ENCODE measurements at places on chromosomes 16 and 17.
A peak's percentile ranks its signal among the peaks of the same experiment; 100 is the strongest.

GRCh38 chr16:68479271-68479670, 31.0 kb upstream of the SMPD3 start:
- DNase-seq: no peak

DNA sequence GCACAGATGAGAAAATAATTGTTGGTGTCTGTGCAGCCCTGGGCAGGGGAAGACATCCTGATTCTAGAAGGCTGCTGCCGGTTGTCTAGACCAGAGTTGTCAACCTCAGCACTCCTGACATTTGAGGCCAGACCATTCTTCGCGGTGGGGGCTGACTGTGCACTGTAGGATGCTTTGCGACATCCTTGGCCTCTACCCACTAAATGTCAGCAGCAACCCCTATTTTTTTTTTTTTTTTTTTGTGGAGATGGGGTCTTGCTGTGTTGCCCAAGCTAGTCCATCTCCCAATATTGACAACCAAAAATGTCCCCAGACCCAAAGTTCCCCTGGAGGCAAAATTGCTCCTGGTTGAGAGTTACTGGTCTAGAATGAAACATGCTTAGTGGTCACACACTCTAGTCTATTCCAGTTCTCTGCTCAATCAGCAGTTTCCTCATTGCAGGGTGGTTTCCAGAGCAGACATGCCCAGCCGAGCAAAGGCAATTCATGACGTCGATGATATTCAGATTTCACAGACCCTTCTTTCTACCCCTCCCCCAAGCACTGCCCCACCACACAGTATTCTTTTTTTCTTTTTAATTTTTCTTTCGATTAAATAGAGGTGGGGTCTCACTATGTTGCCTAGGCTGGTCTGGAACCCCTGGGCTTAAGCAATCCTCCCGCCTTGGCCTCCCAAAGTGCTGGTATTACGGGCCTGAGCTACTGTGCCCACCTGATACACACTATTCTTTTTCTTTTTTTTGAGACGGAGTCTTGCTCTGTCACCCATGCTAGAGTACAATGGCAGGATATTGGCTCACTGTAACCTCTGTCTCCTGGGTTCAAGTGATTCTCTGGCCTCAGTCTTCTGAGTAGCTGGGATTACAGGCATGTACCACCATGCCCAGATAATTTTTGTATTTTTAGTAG, 9.0 kb downstream of the C17orf99 start:
- peak; percentile 75 for DNase-seq

- peak; percentile 89 for DNase-seq
These were observed 977 bp upstream of the ZNF778 start for GRCh38 chr16:89216315-89217137.

GRCh38 chr17:19533718-19534561, at the start of gene SLC47A1:
SLC47A1 (plus strand) TSS chr17:19533854; CDS start chr17:19533940, 86 bp downstream.
- no peak for DNase-seq

- no peak for DNase-seq
These were observed 26.7 kb downstream of the KDM8 start for GRCh38 chr16:27229891-27230470.

DNA sequence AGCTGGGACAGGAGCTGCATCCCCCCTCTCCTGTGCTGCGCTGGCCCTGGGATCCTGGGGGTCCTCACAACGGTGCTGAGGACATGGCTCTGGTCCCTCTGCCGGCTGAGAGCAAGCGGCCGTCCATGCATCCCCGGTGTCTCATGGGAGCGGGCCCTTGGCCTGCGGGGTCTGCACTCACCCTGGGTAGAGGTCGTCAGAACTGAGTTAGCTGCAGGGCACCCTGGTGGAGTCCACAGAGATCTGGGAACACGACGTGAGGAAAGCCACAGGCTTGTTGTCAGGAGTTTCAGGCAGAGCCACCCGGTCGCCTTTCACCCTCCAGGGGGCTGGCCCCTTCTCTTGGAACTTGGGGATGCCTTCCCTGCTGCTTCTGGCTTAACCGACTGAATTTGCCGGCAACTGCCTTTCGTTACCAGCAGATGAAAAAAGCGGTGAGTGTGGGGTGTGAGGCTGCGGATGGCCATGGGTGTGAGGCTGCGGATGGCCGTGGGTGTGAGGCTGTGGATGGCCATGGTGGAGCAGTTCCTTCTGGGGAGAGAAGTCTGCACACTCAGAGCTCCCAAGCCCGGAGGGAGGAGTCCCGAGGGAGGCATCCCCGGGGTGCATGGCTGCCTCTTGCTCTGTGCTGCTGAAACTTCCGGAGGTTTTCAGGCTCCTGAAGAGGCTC, 81.7 kb downstream of the LMF1 start:
- no peak for DNase-seq

DNA sequence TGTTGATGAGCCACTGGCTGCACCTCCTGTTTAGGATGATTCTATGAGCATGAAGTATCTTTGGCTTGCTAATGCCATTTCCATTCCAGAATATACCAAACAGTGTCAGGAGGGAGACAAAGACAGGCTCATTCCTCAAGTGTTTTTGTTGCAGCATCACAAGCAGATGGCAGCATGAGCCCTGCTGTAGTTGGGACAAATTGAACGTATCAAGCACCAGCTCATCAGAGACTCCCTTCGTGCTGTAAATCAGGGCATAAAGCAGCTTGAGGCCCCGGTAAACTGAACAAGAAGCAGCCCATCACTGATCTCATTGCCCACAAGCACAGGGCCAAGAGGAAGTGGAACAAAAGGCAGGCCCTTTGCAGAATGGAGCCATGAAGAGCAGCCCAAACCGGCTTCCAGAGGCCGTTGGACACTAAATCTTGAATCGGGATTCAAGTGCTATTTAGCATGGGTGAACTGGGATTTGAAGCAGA, 45.9 kb upstream of the HS3ST3A1 start:
- DNase-seq: no peak

- no peak for DNase-seq
These were observed 26.2 kb downstream of the BAIAP2 start for GRCh38 chr17:81061027-81061735.

GRCh38 chr16:46857368-46857945, 26.5 kb upstream of the C16orf87 start:
- peak; percentile 18 for DNase-seq

- DNase-seq: no peak
These were observed 89.1 kb upstream of the NOL11 start for GRCh38 chr17:67628580-67629013.

DNA sequence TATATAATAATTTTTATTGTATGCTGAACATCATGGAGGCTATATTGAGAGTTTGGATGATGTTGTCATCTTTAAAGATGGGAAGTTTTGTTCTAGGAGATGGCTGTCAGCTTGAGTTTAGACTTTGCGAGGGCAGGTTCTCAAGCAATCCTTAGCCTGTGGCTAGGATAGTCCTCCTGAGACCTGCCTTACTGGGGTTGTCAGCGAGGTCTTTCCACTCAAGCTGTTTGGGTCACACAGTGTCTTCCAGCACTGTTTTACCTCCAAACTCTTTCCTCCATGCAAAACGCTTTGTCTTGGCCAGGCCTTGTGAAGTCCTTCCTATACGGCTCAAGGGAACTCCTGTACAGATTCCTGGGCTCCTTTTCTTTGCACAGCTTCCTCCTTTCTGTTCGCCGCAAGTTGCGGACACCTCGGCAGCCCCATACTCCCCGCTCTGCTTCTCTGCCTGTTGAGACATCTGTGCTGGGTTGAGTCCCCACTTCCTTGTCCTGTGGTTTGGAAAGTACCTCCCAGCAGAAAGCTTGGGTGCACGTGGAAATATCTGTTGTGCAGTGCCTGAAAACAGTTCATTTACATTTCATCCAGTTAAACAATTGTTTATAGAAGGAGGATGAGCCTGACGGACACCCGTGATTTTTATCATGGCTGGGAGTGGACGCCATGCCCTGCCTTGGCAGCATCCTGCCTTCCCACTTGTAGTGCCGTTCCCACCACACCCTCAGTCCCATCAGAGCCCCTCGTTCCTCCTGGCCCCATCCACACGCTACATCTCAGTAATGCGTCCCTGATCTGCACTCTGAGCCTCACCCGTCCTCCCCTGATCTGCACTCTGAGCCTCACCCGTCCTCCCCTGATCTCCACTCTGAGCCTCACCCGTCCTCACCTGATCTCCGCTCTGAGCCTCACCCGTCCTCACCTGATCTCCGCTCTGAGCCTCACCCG, 55.0 kb upstream of the CBFA2T3 start:
- no peak for DNase-seq

- peak; percentile 78 for DNase-seq
These were observed 13.5 kb upstream of the TBX21 start for GRCh38 chr17:47719411-47720152.

DNA sequence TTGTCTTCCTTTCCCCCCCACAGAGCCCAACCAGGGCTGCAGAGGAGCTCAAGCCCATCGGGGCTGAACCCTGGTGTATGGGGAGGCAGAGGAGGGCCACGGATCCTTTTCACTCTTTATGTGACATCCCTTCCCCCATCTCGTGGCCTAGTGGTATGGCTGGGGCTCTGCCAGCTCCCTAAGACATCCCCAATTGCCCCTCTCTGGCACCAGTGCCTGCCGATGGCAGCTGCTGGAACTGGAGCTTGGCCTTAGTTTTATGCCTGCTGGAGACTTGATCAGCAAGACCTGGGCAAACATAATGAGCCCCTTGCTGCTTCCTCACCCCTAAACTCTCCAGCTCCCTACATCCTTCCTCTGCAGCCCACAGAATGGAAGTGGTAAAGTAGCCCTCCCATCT, 8.0 kb upstream of the TOP2A start:
- DNase-seq: no peak

DNA sequence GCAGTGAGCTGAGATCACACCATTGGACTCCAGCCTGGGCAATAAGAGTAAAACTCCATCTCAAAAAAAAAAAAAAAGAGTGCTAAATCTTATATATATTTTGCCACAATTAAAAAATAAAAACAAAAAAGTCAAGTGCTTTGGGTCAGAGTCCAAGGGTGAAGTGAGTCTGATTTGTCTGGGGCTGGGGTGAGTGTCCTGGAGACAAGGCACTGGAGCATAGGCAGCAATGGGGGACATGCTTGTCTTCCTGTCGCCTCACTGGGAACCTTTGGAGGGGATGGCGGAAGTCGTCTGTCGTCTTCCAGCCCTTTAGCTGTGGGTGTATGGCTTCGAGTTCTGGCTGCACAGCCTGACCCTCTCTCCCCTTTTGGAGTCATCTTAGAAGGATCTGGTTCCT, 167.1 kb downstream of the NTN1 start:
- DNase-seq: no peak

DNA sequence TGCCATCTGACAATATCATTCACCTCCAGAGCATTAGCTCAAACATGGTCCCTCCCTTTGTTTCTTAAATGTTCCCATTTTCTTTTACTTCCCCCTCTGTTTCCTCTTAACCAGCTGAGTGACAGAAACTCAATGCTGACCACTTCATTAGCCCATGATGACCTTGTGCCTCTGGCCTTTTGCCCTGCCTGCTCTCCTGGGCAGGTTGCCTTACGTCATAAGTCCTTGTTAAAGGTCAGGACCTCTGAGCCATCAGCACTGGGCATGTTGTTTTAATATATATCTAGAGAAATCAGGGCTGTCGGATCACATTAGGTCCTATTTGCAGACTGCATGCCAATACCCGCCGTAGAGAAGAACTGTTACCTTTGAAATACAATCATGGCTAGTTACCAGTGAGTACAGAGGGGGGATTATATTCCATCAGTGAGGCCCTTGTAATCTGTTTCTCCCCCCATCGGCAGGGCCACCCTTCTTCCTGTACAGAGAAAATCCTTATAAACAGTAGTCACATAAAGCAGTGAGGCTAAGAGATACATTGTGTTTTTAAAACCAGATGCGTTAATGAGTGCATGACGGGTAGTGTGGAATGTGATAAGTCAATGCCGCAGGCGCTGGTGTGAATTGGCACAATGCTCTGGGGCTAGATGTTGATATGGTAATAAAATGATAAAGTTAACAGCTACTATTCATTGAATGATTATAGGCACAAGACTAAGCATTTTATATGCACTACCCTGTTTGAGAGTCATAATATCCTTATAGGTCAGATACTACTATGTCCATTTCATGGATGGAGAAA, 94.3 kb upstream of the ZFHX3 start:
- no peak for DNase-seq

GRCh38 chr17:65455972-65456343, 105.5 kb downstream of the AXIN2 start:
- DNase-seq: no peak

- no peak for DNase-seq
These were observed 284.8 kb upstream of the CCL2 start for GRCh38 chr17:33970279-33970678.

DNA sequence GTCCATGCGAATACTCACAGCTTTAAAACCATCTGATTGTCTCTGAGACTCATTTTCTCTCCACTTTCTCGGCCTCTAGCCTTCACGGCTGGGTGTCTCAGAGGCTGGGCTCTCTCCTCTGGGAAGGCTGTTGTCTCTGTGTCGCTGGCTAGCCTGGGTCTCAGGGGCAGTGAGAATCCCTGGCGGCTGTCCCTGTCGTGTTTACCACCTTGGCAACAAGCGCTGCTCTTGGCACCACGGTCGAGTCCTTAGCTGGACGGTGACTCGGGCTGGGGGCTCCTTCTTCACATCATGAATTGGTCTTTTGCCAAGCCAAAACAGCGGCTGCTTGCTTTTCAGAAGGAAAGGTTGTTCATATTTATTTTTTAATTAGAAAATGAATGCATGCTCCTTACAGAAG, 81.1 kb downstream of the MSI2 start:
- no peak for DNase-seq

GRCh38 chr17:62675260-62675659, 47.8 kb downstream of the MRC2 start:
- no peak for DNase-seq

DNA sequence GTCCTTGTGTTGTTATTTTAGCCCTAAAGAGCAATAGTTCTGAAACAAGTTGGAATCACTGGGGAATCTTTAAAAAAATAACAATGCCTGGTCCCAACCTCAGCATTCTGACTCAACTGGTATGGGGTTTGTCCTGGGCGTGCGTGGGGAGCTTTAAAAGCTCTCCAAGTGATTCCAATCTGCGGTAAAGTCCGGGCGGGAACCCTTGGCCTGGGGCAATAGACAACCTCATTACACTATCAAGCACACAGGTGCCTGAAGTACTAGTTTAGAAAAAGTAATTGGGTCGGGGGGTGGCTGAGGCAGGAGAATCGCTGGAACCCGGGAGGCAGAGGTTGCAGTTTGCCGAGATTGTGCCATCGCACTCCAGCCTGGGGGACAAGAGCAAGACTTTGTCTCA, 4.4 kb downstream of the STX8 start:
- DNase-seq: no peak

DNA sequence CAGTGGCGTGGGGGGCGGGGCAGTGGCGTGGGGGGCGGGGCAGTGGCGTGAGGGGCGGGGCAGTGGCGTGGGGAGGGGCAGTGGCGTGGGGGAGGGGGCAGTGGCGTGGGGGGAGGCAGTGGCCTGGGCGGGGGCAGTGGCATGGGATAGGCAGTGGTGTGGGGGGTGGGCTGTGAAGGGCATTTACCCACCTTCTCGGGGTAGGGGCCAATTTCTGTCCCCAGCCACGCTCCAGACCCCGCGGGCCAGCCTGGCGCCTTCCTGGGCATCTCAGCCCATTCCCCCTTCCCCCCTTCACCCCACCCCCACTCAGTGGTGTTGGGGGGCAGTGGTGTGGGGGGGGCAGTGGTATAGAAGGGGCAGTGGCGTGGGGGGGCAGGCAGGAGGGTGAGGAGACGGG, 92.7 kb downstream of the LITAF start:
- no peak for DNase-seq

Measured in OCI-M1 (cell line).